ENCODE measurements at places on chromosomes 11 and 22.

GRCh38 chr11:16194566-16194965, 161.8 kb downstream of the SOX6 start:
- DNase-seq, result no peak

- no peak for DNase-seq
These were observed 8.3 kb upstream of the MS4A6E start for GRCh38 chr11:60318726-60319125.

GRCh38 chr11:77370217-77370616, 68.7 kb upstream of the GDPD4 start:
- no peak for DNase-seq

DNA sequence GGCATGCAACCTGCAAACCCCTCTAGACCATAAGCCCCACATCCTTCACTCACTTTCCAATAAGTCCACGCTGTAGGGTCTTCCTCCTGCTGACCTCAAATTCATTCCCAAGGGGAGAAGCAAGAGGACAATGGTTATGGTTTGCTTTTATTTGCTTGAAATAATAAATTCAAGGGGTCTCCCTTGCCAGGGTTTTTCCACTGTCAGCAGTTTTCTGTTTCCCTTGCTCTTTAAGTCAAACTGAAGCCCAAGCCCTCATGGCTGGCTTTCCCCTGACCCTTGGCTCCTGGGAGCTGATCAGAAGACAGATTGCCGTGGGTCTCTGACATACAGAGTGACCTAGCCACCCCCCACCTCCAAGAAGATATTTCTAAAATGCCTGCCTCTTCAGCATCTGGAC, 3.9 kb downstream of the SLC1A2 start:
- no peak for DNase-seq

- no peak for DNase-seq
These were observed 31.9 kb upstream of the APOL5 start for GRCh38 chr22:35685731-35686130.

DNA sequence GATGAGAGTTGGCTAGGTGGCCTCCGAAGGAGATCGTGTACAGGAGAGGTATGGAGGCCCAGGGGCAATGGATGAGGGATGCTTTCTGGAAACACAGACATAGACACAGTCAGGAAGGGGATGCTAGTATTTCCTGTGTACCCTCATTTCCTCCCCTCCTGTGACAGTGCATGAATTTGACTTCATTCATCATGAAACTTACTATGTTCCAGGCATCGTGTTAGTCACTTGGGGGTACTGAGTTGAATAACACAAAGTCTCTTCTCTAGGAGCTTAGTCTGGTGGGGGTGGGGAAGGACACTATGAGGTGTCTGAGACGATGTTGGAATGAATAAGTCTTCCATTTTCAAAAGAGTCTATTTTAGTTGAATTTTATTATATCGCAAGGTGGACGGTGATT, 32.6 kb downstream of the LDLRAD3 start:
- DNase-seq, result no peak

DNA sequence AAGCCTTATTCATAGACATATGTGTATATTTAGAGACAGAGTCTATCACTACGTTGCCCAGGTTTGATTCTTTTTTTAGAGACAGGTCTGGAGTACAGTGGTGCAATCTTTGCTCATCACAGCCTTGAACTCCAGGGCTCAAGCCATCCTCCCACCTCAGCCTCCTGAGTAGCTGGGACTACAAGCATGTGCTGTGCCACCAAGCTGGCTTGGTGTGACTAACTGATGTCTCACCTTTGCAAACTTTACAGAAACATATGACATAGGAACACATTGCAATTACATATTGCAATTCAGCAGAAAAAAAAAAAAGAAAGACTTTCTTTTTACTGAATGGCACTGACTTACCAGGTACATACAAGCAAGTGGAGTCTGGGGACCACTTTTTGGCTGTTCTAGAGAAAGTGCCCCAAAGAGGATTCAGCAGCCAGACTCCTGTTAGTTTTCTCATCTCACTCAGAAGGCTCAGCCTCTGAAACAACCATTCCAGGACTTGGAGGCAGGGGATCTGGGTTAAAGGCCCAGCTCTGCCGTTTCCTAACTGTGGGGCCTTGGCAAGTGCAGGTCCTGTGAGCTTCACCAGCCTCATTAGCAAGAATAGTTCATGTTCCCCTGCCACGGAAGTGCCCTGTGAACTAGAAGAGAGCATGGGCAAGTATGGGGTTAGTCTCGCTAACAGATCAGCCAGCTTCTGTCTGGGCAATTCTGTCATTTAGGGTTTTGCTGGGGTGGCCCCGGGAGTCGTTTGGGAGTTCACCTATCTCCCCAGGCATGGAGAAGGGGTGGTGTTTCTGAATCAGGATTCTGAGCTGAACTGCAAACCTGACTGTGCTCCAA, 11.3 kb upstream of the NFAM1 start:
- DNase-seq, result no peak

- no peak for DNase-seq
These were observed 52.1 kb downstream of the NTM start for GRCh38 chr11:131422496-131422895.

- no peak for DNase-seq
These were observed 53.3 kb upstream of the SUSD2 start for GRCh38 chr22:24128021-24128420.

GRCh38 chr11:45374653-45375059, 88.5 kb upstream of the SYT13 start:
- DNase-seq, result no peak

DNA sequence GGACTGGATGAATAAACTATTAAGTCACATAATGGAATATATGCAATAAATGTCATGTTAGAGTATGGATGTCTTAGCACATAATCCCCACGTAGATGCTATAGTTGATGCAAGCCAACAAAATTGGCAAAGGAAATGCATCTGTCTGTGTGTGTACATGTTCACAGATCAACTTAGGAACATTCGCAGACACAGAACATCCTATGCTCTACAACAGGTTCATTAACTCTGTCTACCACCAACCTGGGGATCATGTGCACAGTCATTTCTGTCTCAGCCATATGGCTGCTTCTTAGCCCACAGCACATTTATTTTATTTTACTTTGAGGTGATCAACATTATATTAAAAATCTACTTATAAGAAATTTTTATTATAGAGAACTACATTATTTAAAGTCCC, 4.9 kb downstream of the MSANTD4 start:
- DNase-seq, result no peak

All from stimulated activated CD4-positive, alpha-beta T cell treated with anti-CD3 and anti-CD28 coated beads, Interleukin-4, amount 100 ng/mL, for 48 hours (primary cell).